ENCODE measurements at places on chromosomes 6 and 20. TPM values are rescaled to one million over a fixed set of nuclear protein-coding genes. Genes with fewer than 3 reads are reported as not detected.
A peak's percentile ranks its signal among the peaks of the same experiment; 100 is the strongest.

The FNDC1 gene
- 247 TPM for polyA plus RNA-seq

DNA sequence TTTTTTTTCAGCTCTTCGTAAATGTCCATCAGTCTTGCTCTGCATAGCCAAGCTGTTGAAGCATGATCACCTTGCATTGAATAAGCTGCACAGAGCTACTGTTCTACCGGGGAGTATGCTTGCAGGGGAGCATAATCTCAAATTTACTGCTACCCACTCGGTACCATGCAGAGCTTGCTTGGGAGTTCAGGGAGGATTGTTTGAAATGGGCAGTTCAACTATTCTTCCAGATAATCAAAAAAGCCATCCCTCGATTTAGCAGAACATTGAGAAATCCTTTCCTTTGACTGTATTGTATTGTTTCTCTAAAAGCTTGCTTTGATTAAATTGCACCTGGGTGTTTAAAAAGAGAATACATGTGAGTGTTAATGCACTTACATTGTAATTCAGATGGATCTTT is 332.6 kb downstream of the UTRN start:
- DNase-seq = no peak

DNA sequence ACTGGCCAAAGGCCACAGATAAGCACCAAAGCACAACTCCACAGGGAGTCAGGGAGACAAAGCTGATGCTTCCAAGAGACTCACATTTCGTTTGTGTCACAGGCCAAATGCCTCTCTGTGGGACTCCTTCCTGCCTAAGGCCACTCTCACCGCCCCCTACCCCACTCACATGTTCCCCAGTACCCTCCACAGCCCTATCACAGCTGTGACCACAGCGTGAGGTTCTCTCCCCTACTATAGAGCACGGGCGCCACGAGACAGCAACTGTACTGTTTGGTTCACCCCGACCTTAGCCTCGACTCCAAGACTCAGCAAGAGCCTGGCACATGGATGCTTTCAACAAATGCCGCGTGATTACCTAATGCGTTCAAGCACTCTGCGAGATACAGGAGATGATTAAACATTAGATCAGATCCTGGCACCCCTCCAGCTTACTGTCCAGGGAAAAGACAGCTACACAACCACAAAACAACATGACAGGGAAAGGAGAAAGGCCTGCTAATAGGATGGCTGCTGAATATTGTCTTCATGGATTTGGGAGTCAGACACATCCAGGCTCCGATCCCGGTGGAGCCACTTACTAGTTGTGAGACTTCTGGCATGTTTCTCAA is 105.5 kb downstream of the AGPAT4 start:
- peak; percentile 71 for DNase-seq

DNA sequence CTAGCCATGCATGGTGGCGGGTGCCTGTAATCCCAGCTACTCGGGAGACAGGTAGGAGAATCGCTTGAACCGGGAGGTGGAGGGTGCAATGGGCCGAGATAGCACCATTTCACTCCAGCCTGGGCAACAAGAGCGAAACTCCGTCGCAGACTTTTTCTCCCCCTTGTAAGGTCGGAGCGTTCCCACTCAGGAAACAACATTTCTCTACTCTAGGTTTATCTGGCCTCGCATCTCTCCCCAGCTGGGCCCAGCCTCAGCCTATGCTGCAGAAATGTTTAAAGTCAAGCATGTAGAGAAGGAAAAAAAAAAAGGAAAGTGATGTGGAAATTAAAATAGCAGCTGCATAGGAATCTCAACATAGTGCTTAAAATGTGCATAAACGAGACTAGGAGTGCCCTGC is 172.3 kb downstream of the TRIM27 start:
- DNase-seq = no peak

DNA sequence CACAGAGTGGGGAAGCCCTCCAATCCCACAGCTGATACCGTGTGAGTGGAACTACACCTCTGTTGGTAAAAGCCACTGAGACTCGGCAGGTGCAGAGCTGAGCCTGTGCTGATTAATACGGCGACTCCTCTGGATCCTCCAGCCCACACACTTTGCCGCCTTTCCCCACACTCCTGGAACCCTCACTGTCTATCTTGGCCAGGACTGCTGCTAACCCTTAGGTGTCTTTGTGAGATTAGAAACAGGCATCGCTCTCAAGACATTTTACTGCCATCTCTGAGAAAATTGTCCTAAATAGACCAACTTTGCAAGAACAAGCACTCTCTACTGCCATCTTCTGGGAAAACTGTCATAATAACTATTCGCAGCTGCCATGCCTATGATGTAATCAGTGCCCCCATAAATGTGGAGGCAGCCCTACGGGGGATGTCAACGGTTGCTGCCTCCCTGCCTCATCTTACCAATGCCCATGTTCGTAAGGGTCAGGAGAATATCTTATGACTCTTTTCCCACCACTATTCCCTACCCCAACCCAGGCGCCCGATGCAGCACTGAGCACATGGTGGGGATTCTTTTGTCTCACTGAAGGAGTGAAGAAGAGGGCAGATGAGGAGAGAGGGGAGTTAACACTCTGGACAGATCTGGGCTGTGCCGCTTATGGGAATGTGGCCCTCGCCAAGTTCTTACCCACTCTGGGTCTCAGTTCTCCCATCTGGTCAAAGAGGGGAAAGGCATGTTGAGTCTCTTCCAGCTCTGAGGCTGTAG is 26.1 kb upstream of the KCNB1 start:
- peak; percentile 69 for DNase-seq
